ENCODE measurements at places on chromosomes 7 and 10. TPM values are rescaled to one million over a fixed set of nuclear protein-coding genes. Genes with fewer than 3 reads are reported as not detected.

GRCh38 chr7:143120691-143121405 lies 11.0 kb upstream of the PIP start:
- no peak overlapping the region for H3K27ac ChIP-seq
- no peak for DNase-seq
- H3K36me3 ChIP-seq = no peaks in the 10 kb centered on the region
- no peaks in the 10 kb centered on the region for H3K4me1 ChIP-seq
- H3K27me3 ChIP-seq = no peaks in the 10 kb centered on the region

Gene H2BK1
- not detected for total RNA-seq

DNA sequence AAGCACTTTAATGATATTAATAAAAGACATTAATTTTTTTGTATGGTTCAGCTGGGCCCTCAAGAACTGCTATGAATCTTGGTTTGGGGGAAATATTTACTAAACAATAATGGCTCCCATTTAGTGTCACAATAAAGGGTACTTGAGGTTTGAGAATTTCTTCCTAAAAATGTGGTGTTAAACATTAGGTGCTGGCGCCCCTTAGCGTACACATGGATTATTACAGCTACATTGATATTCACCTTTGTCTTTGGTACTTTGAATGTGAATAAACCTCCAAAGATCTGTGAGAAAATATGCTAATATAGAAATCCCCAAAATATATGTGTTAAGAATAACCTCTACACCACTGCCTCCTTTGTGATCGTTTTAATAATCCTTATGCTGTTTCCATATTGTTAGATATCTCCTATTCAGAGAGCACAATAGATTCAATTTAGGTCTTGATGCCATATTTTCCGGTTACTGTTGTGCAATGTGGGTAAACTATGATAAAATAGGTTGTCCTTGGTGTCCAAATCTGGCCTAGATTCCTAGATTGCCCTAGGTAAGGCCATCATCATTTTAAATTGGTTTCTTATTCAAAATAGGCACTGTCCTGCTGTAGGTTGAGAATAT lies 161.8 kb upstream of the CACNA2D1 start:
- no peak for DNase-seq
- H3K4me3 ChIP-seq = no peak overlapping the region
- H3K36me3 ChIP-seq = no peaks in the 10 kb centered on the region
- no peak overlapping the region for H3K27ac ChIP-seq
- no peaks in the 10 kb centered on the region for H3K4me1 ChIP-seq
- no peaks in the 10 kb centered on the region for H3K27me3 ChIP-seq

DNA sequence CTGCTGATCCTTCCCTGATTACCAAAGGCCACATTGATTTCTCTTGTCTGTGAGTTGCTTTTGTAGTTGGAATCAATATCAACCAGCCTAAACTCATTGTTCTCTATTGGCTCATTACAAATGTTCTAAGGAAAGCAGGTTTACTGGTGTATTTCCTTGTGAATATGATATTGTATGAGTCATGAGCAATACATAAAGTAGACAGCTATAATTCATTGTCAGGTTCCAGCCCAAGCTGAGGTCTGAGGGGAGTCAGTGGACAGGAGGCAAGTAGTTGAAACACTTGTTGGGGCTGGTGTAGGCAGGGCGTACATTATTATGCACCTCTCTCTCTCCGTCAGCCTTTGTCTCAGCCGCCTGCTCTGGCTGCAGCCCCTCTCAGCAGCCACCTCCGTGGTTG lies 451.7 kb downstream of the IPMK start:
- no peaks in the 10 kb centered on the region for H3K4me1 ChIP-seq
- H3K36me3 ChIP-seq = no peaks in the 10 kb centered on the region
- H3K27me3 ChIP-seq = no peaks in the 10 kb centered on the region
- DNase-seq = no peak
- no peak overlapping the region for H3K27ac ChIP-seq

GRCh38 chr7:96236198-96237039 lies 85.5 kb downstream of the SLC25A13 start:
- H3K27me3 ChIP-seq = no peaks in the 10 kb centered on the region
- no peaks in the 10 kb centered on the region for H3K4me1 ChIP-seq
- H3K27ac ChIP-seq = no peak overlapping the region
- no peaks in the 10 kb centered on the region for H3K36me3 ChIP-seq

GRCh38 chr10:117541405-117541908 lies 1.1 kb upstream of the EMX2 start:
- peak; percentile 41 for DNase-seq
- no peaks in the 10 kb centered on the region for H3K36me3 ChIP-seq
- H3K27me3 ChIP-seq = peaks cover 92% of the 10 kb centered on the region

Gene MBL2
- not detected for total RNA-seq

DNA sequence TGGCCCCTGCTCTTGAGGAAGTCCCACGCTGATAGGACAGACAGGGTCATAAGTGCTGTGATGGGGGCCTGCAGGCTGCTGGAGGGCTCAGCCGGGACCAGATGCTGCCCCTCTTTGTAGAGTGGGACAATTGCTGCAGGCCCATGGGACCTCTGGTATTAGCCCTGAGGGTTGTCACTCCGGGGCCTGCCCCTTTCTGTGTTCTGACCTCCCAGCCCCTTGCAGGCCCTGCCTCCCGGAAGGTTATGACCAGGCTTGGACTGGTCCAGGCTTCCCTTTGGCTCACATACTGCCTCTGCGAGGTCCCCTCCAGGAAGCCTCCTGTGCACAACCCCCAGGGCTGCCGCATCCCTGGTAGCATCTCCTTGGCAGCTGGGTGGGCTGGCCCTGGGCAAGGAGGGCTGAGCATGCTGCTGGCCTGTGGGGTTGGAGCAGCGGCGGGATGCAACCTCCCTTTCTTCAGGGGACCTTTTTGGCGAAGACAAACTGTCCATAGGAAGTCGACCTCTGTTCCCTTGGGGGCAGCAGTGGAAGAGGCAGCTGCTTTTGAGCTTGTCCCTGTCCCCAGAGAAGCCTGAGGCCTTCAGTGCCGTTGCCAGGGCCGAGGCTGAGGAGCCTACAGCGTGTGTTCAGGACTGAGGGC lies 8.8 kb downstream of the LIMK1 start:
- peak; percentile 64 for DNase-seq
- H3K36me3 ChIP-seq = no peaks in the 10 kb centered on the region
- H3K4me3 ChIP-seq = peak overlapping the region; percentile 54
- H3K4me1 ChIP-seq = peaks cover 12% of the 10 kb centered on the region
- H3K27me3 ChIP-seq = no peaks in the 10 kb centered on the region
- peak overlapping the region; percentile 91 for H3K27ac ChIP-seq

All from Peyer's patch (tissue), 4 donors.